ENCODE measurements at places on chromosomes 7 and 10.
A peak's percentile ranks its signal among the peaks of the same experiment; 100 is the strongest.

- DNase-seq, result no peak
Measured at GRCh38 chr7:24764972-24765744, 7.9 kb upstream of the GSDME start.

GRCh38 chr7:44063547-44063893 lies 1.8 kb downstream of the PGAM2 start:
- no peak for DNase-seq

GRCh38 chr7:128361411-128362379 lies at the start of gene PRRT4:
Gene PRRT4, minus strand, starts transcription at chr7:128361690.
- peak; percentile 50 for DNase-seq

DNA sequence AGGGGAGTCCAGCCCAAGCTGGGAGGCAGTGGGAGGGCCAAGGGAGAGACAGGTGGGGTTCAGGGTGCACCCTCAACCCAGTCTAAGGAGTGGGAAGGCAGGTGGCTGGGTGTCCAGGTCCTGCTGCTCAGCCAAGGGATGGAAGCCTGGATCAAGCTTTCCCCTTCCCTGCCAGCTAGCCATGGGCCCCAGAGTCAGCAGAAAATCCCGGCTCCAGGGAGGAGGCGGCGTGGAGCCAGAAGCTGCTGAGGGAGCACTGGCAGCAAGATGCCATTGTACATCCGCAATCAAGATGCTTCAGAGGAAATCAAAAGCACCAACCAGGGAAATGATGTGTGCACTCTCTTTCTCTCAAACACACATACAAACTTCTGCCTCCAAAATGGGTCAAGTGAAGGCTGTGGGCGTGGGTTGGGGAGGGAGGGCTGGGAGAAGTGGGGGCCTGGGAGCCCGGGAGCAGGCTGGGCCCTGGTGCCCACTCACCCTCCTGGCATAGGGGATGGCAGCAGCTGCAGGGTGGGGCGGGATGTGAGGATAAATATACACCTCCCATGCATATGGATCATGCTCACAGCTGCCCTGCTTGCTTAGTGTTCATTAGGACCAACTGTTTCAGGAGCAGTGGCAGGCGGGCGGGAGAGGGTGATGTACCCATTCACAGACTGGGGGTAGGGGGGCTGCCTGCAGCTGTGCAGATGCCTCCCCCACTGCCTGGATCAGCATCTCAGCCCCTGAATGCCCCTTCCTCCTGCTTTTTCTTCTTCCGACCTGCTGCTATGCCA lies 24.2 kb downstream of the TRIM8 start:
- no peak for DNase-seq

DNA sequence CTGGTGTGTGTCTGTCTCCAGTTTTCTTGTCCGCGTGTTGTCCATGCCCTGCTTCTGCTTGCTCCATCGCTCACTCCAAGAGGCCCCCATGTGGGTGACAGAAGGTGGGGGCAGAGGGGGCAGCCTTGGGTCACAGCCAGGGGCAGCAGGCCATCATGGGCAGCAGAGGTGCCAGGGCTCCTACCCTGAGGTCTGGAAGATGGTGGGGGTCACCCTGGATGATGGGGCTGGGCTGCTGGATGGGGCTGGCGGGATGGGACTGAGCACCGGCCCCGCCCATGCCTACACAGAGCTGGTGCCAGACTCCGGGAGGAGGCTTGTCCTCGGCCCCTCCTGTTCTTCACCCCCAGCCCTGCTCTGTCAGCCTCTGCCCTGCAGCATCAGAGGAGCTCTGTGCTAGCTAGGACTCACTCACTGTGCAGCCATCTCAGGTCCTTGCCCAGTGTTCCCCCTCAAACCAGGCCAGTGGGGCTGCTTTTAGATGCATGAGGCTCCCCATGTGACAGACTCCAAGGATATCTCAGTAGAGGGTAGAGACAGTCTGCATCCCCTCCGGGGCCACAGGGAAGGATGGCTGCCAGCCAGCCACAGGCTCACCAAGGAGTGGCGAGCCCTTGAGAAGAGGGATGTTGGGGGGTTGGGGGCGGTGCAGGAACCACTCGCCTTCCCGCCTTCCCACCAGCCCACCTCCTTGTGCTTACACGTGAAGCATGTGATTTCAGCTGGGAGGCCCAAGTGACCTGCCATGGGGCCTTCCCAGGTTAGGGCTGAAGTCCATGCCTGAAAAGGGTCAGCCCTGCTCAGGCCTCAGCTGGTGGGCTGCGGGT lies 35.5 kb upstream of the PPIF start:
- DNase-seq, result no peak

- DNase-seq, result no peak
Measured at GRCh38 chr7:117565226-117565625, 85.4 kb downstream of the CFTR start.

DNA sequence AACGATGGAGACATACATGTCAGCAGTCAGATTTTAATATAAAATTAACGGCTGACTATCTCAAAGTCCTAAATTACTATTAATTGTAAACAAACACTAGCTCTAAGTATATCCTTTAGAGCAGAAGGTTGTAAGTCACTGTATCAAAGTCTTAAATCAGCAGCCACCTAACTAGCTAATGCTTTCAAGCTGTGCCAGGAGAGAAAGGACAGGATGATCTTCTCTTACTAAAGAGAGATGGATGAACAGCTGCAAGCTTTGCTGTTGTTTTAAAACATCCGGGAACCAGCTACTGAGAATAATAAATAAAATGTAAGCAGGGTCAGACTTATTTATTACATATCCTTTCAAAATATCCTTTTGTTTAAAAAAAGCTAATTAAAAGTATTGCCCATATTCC lies 24.0 kb upstream of the ABLIM1 start:
- no peak for DNase-seq

DNA sequence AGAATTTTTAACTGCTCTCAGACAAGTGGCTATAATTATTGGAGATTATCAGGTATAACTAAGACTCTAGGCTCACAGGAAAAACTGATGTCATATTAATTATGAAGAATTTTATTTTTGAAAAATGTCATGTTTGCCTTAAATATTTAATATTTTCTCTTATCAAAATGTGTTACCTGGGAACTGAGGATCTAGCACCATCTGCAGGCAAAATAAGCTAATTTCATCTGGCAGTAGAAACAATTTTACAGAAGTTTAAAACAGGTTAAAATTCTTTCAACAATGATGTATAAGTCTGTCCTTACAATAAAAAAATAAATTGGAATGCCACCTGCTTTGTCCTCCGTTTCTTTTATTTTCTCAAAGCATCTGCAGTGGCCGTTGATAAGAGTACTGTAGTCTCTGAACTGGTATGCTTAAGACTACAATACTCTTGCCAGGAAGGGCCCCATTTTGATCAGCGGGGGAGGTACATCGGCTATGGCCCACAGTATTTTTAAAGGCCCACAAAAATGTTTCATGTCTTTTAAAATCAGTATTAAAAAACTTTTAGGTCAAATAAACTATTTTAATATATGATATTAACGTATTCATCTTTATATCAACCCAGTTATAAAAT lies 81.3 kb downstream of the VWDE start:
- no peak for DNase-seq

- DNase-seq, result no peak
Measured at GRCh38 chr7:66100408-66101050, 14.1 kb upstream of the CRCP start.
